ENCODE measurements at places on chromosomes 7 and 10. TPM values are rescaled to one million over a fixed set of nuclear protein-coding genes. Genes with fewer than 3 reads are reported as not detected.

Gene SHTN1
- 17.9 TPM for total RNA-seq

DNA sequence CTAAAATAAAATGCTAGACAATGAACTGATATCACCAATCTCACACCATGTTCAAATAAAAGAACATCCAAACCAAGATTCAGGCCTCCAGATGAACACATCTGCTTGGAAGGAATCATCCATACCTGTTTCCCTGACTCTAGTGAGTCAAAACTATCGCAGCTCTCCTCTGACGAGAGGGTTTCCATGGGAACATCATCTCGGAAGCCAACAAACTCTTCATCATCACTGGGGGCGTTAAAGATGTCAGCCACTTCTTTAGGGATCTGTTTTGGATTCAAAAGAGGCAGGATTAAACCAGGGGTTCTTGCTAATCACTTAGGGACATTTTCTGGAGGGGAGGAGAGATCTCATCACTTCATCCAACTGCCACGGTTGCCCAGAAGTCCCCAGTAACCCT, 29.1 kb downstream of the CDCA7L start:
- no peak for DNase-seq

DNA sequence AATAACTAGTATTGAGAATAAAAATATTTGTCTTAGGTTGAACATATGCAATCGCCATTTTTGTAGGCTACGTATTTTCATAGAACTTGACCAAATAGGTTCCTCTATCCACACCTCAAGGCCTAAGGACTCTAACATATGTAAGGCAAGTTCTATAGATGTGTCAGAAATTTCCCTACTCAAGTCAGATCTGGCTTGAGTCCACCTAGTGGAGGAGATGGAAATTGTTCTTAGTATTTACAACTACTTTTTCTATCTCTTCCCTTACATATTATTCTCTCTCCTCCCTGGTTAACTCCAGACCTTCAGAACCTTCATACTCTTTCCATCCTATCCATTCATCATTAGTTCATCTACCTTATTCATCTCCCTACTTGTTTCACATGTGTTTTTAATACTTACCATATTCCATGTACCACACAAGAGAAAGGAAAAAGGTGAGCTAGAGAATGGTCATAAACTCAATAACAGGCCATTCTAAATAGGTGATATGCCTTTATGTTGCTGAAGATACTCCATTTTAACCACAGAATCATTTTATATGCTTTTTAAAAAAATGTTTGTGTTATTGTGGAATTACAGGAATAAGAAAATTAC, 174.5 kb upstream of the HDAC9 start:
- no peak for DNase-seq

GRCh38 chr7:36408589-36408988, 18.9 kb downstream of the ANLN start:
- DNase-seq: no peak

Gene CPA4
- 12.4 TPM for total RNA-seq

DNA sequence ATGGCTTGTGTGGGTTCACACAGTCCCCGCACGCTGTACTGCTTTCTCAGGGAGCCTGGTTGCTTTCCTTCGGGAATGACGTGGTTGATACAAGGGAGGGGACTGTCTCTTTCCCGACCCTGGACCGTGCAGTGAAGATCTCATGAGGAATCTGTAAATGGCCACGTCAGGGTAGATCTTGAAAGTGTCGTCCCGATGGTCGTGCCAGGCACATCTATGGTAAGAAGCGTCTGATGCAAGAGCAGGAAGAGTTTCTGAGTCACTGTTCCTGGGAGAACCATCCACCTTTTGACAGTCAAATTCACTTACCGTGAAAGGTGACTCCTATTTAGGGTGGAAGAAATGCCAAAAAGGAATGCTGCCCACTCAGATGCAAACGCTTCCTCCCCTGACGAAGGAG, 500.4 kb downstream of the PTPRN2 start:
- no peak for DNase-seq

Gene SFMBT2
- 0.91 TPM for total RNA-seq

DNA sequence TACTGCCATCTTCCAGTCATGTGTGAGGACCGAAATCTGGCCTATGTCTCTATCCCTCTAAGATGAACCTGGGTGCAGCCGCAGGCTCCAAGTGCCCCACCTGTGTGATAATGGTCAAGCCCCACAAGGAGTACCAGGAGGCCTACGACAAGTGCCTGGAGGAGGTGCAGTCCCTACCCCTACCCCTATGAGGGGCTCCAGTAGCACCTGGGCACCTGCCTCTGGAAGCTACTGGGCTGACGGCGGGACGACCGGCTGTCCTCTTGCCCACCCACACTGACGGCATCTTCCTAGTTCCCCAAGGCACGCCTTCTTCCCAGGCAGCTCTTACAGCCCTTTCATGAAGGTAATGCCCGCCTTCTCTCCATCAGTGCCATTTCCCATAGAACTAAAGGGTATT, 47.4 kb downstream of the HOXA1 start:
- DNase-seq: no peak

GRCh38 chr7:35975851-35976454, 175.1 kb downstream of the SEPTIN7 start:
- no peak for DNase-seq

DNA sequence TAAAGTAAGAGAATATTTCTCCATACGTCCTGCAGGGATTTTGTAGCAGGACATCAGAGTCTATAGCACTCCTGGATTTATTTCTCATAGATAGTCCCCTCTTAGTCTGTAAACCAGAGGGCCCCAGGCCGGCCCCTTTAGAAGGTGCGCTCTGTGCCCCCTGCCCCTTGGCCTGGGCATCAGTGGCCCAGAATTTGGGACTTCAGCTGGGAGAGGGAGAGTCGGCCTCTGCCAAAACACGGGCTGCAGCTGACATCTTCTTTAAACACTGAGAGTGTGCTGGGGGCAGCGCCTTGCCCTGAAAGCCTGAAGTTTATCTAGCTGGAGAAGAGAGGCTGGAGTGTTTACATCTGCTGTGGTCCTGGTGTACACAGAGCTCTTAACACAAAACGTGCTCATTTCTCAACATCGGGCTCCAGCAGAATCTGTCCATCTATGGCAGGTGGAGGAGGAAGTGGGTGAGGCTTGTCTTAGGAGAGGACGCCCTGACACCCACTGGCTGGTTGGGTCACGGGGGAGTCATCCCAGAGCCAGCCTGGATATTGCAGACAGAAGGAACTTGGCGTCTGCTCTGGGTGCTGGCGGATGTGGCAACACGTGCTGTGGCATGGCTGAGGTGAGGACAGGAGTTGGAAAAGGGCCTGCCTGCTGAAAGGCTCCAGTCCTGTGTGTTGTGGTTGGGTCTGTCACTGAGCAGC, 5.0 kb upstream of the TACR2 start:
- no peak for DNase-seq

Gene SCART1
- 3.9 TPM for total RNA-seq

DNA sequence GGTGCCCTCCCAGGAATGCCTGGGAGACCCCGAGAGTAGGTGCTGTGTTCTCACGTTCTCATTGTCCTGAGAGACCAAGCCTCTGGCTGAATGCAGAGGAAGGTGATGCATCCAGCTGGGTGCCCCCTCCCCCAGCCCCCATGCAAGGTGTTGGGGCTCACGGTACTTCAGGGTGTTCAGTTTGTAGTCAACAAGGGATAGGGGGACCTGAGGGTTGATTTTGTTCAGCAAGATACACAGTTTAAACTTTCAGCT, 60.4 kb upstream of the DUSP5 start:
- no peak for DNase-seq

Data from pancreas (tissue), 10 donors.